Stimulated activated CD4-positive, alpha-beta T cell treated with anti-CD3 and anti-CD28 coated beads, Interleukin-1b, Interleukin-23, amount 100 ng/mL, for 24 hours (primary cell): ENCODE measurements at places on chromosomes 5 and 9.

GRCh38 chr5:130222573-130222972, 318.3 kb downstream of the CHSY3 start:
- DNase-seq = no peak

DNA sequence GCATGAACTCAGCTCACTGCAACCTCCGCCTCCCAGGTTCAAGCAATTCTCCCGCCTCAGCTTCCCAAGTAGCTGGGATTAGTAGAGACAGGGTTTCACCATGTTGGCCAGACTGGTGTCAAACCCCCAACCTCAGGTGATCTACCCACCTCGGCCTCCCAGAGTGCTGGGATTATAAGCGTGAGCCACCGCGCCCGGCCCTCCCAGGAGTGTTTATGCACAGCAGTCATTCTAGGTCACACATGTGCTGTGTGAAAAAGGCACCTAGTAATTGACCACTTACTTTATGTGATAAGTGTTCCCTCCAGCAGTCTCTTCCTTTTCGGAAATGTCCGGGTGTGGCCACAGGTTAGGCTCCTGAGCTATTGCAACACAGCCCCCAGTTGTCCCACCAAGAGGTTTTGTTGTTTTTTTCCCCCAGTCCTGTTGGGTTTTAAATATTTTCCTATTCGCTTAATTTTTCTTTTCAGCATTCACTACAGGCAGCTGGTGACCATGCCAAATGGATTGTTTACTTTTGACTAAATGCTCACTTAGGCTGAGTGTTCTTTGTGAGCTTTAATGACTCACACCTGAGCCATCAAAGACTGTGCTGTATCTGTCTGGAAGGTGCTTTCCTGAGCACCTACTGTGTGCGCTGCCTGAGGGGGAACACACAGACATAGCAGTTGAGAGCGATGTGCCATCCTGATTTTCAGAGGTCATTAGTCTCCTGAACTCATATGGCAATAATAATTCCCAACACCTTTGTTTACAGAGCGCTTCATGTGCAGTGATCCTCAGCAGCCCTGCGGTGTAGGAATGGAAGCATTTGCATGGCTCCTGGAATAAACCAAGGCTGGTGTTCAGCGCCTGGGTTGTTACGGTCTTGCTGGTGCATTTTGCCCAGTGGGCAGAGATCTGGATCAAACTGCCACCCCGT, 94.3 kb downstream of the MVB12B start:
- DNase-seq = no peak

DNA sequence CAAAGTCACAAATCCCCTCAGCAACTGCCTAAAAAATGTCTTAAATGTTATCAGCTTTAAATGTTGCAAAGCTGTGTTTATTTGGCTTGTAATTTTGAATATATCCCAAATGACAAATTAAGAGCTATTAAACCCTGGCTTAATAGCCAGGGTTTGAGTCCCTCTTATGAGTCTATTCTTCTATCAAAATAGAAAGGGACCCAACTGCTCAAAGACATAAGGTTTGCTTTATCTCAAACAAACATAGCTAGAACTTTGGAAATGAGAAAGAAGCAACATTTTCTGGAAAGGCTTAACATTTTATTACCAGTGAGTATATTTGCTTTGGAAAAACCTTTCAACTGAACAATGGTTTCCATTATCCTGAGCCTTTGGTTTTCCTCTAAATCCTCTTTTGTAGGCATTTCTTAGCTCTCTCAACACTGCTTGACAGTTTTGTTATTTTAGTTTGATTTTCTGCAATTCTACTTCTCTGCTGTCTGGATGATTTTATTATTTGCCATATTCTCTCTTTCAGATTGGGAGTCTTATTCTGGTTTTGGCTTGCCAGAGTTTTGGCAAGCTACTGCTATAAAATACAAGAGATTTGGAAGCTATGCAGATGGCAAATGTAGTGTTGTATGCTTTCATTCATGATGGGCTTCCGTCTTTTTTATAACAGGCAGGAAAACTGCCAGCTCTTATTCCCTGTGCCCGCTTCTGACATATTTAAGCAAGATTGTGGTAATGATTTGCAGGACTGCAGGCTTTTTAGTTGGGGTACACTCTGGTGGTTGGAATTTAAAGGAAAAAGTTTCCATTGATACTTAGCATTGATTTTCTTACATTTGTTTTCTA, 734.9 kb downstream of the DTWD2 start:
- no peak for DNase-seq

DNA sequence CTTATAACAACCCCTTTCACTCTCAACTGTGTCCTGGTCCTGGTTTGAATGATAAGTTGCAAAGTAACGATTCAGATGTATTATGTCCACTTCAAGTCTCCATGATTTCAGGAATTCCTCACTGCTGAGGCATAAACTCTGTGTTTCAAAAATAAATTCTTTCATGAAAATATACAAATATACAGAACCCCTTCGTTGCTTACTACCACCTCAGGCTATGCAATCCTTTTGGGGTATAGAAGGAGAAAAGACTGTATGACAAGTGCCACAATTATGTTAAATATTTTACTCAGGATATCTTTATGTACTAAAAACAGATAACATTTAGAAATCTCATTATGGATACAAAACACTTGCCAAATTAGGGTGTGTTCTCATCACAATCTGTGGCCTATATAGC, 190.7 kb downstream of the KCTD16 start:
- DNase-seq = no peak
